A549 treated with CpdA at 1 μM for 4 hours (cell line): ENCODE measurements at places on chromosomes 16 and 17. TPM values are rescaled to one million over a fixed set of nuclear protein-coding genes. Genes with fewer than 3 reads are reported as not detected.

TEKT5 gene
- total RNA-seq, result 0.05 to 0.27 TPM in 2 of 5 replicates, not detected in the others

TTYH2 gene
- total RNA-seq, result 1.6 to 2.0 TPM (median 1.9 TPM) in 5 replicates

CACNG3 gene
- total RNA-seq, result not detected in 5 replicates

LITAFD gene
- not detected in 5 replicates for total RNA-seq

TNP2 gene
- total RNA-seq, result not detected in 5 replicates

TNFRSF17 gene
- not detected in 5 replicates for total RNA-seq

SLC5A10 gene
- 0.09 to 0.22 TPM (median 0.17 TPM) in 5 replicates for total RNA-seq

KLHDC4 gene
- 37.9 to 41.3 TPM (median 40.3 TPM) in 5 replicates for total RNA-seq

PIRT gene
- not detected in 5 replicates for total RNA-seq

NFATC2IP gene
- 22.7 to 32.3 TPM (median 31.0 TPM) in 5 replicates for total RNA-seq

PRAC2 gene
- not detected in 5 replicates for total RNA-seq

USP31 gene
- total RNA-seq, result 10.4 to 11.1 TPM (median 10.7 TPM) in 5 replicates

GPRC5B gene
- total RNA-seq, result 25.7 to 30.8 TPM (median 27.8 TPM) in 5 replicates

PSMD11 gene
- total RNA-seq, result 178 to 271 TPM (median 190 TPM) in 5 replicates

KCNH6 gene
- total RNA-seq, result not detected in 5 replicates

CRHR1 gene
- 0.11 to 0.27 TPM (median 0.12 TPM) in 4 of 5 replicates, not detected in the other for total RNA-seq

TPPP3 gene
- total RNA-seq, result 8.4 to 13.5 TPM (median 11.8 TPM) in 5 replicates
